Body of pancreas (tissue), 4 donors: ENCODE measurements at places on chromosomes 3 and 15. TPM values are rescaled to one million over a fixed set of nuclear protein-coding genes. Genes with fewer than 3 reads are reported as not detected.

Gene CASR
- total RNA-seq = 8.9 TPM

Gene TEX55
- total RNA-seq = not detected

Gene TRH
- not detected for total RNA-seq

Gene PLSCR2
- not detected for total RNA-seq

Gene HIGD2B
- not detected for total RNA-seq

Gene DCLK3
- total RNA-seq = not detected

Gene MGLL
- 14.8 TPM for total RNA-seq

Gene TMIE
- not detected for total RNA-seq

Gene FBLN2
- total RNA-seq = 54.7 TPM

Gene OR5K4
- total RNA-seq = not detected

Gene PLAAT1
- total RNA-seq = not detected

Gene TMEM108
- total RNA-seq = not detected

Gene VWA5B2
- 15.8 TPM for total RNA-seq

Gene VIPR1
- total RNA-seq = 10.6 TPM

Gene SAMD7
- total RNA-seq = not detected

Gene ADAMTS9
- 27.2 TPM for total RNA-seq

Gene RTP1
- not detected for total RNA-seq

Gene HRH1
- total RNA-seq = 0.66 TPM

Gene RTP4
- total RNA-seq = 2.0 TPM

Gene CHRNB4
- not detected for total RNA-seq

Gene PGBD4
- 4.6 TPM for total RNA-seq

Gene CILP
- total RNA-seq = 18.8 TPM

Gene GOLGA6L7
- total RNA-seq = not detected

Gene GRAMD1C
- total RNA-seq = 27.0 TPM

Gene SOX14
- total RNA-seq = not detected

Gene RBM6
- 146 TPM for total RNA-seq

Gene GRIP2
- 0.99 TPM for total RNA-seq
